HS-5 (cell line): ENCODE measurements at places on chromosomes 2 and 18.
A peak's percentile ranks its signal among the peaks of the same experiment; 100 is the strongest.

- no peak for DNase-seq
Observed at GRCh38 chr2:44708661-44709000, 232.9 kb upstream of the SIX3 start.

DNA sequence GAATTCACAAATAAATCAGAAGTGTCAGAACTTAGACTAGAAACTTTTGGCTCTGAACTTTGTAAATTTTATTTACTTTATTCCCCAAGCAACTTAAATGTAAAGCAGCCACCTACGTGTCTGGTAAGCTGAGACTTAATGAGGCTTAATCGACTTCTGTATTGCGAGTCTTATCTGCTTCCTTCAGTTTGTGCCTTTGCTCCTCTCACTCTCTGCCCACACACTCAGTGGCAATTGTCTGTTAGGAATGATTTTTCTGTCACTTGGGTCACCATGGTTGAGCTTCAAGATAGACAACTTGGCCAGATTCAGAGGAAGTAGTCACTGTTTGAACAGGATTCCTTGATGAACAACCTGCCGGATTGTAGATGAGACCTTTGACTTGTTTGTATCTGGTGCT, 691.4 kb upstream of the FSHR start:
- DNase-seq, result no peak

DNA sequence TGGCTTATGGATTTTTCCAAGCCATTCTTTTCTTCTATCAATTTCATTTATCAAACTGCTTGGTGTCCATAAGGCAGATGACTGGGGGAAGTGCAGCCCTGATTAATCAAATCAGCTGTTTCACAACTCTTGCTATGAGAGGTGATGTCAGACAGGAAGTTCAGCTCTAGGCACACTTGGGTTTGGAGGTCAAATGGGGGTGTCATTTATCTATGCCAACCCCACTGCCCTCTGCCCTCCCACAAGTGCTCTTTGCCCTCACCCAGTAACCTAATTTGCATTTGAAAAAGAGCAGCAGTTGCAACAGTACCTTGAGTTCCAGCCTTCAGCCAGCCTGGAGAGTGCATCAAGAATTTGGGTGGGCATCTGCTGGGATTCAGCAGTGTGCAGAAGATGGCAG, 431.3 kb upstream of the SPRED2 start:
- no peak for DNase-seq

DNA sequence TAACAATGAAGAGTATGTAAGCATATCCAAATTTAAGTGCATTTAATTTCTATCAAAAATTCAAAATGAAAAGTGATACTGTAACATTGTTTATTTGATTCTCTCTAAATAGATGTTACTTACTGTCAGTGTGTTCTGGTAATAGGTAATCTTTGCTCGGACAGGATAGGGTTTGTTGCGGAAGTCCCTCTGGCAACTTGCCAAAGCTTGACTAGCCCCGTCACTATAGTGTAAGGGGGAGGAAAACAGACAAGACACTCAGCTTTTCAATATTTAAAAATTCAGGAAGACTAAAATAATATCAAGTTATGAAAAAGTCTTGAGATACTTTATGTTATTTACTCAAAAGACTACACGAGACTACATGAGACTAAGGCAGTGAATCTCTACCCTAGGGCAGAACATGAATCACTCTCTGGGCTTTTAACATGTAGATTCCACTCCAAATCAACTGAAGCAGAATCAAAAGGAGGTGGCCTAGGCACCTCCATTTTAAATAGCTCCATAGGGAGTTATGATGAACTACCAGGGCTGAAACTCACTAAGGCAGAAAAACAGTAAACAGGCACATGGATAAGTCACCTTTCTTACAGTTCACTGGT, 5.9 kb downstream of the LMAN1 start:
- DNase-seq, result no peak

- DNase-seq, result no peak
Observed at GRCh38 chr18:31192086-31192776, 29.6 kb upstream of the DSC1 start.

- no peak for DNase-seq
Observed at GRCh38 chr18:44584900-44585299, 95.8 kb upstream of the SETBP1 start.

DNA sequence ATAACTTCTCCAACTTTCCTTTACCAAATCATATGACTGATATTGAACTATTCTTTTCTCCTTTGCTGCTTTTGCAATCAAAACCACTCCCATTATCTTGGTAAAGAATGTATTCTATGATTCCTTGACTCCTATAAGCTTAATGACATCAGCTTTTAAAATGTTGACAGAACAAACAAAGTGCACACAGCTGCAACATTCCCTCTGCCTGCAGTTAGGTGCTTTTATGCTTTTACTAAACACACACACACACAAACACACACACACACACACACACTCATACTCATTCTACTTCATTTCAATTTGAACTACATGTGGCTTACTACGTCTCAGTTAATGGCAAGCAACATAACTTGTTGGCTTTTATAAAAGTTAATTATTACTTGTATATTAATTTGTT, 946.6 kb downstream of the DPP10 start:
- DNase-seq, result no peak

- DNase-seq, result no peak
Observed at GRCh38 chr18:29874519-29875098, 1167.9 kb downstream of the DSC3 start.

DNA sequence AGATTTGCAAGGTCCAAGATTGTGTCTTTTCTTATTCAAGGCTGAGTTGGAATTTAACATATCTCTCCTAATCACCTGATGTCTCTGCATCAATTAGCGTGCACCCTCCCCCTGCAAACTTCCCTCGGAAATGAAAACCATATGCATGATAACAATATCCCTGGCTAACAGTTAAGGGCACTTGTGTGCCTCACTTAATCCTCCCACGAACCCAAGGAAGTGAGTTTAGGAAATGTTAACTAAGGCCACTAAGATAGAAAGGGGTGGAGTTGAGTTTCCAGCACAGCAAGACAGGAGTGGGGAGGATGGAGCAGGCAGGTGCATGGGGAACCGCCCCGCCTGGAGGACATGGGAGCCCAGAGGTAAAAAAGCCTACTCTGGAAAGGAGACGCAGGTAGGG, 52.4 kb upstream of the PTMA start:
- no peak for DNase-seq

- DNase-seq, result no peak
Observed at GRCh38 chr18:52409727-52410126, 69.7 kb downstream of the DCC start.

DNA sequence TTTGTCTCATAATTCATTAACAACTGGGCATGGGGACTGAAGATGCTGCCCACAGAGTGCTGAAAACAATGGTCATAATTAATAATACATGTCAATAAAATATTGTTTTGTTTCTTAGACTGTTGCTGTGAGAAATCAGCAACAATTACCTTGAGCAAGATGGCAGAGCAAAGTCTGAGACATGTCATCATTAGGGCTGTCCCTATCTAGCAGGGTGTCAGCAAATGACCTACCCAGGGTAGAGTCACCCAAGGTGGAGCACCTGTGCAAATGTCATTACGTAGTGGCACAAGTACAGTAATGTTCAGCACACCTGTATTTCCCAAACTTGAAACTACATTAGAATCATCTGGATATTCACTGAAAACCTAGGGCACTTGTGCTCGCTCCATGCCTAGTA, 10.6 kb upstream of the IL36A start:
- DNase-seq, result no peak

GRCh38 chr18:47149457-47150028, 757 bp downstream of the HDHD2 start:
- no peak for DNase-seq

DNA sequence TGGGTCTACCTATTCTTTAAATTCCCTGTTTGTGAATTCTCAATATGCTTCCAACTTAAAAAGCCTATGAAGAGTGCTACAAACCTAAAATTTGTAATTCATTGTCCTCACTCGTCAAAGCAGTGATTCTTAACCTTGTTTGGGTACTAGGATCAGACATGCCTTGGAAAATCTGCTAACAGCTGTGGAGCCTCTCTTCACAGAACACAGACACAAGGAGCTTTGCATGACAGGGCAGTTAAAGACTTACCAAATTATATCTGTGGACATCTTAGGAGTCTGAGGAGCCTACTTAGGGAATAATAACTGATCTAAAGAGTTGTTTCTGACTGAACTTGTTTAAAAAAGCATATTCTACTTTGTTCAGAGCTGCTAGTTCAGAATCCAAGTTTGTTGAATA, 38.1 kb downstream of the TMEM87B start:
- no peak for DNase-seq

- DNase-seq, result peak; percentile 34
Observed at GRCh38 chr2:192162392-192163042, 32.2 kb downstream of the TMEFF2 start.

DNA sequence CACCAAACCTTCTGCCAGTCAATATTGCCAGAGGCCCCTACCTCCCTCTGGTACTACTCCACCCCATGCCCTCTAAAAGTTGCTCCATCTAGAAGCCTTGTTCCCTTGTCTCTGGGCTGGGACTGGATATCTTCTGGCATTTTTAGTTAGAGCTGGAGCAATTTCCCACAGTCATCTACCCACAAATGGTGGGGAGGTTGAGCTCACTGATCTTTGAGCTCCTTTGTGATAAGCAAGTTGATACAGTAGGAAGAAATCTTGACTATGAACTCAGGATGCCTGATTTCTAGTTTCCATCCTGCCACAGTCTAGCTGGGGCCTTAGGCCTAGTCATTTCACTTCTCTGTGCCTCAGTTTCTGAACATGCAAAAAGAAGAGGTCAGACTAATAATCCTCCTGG, 155.0 kb downstream of the MAIP1 start:
- no peak for DNase-seq

DNA sequence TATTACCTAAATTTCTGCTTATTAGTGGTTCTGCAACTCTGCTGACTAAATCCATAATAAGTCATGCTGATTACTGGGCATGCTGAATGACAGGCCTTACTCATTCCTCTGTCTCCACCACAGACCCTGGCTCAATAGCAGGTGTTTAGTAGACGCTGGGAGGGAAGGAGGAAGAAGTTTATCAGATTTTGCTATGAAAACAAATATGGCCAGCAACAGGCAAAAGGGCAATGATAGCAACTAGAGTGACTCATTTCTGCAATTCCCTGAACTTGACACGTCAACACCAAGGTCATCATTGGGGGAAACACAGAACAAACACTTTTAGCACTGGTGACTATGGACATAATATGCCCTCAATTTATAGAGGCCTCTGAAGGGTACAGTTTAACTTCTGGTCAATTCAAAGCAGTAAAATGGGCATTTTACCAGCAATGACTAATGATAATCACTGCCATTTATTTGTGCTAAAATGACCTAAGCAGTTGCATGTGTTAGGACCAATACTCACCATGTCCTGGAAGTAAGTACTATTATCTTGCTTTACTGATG, 35.2 kb downstream of the TMEM163 start:
- no peak for DNase-seq

DNA sequence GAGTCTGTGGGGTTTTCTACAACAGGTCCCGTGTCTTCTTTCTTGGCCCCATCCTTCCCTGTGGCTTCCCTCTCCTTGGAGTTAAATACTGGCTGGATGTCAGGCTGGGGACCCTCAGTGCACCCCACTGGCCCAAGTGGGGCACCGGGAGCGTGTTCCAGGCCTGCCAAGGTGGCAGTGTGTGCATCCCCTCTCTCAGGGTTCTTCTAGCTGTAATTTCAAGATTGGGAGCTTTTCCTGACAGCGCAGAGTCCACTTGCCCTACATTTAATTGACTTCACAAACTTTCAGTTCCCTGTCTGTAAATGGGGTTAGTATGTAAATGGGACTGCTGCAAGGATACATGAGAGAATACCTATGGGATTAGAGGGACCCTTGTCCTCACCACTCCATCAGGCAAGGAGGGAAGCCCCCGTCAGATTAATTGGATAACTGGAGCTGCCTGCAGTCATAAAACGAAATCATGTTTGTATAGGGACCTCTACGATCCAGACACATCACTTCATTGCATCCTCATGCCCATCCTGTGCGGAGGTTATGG, 66.6 kb downstream of the IL1R2 start:
- no peak for DNase-seq

- DNase-seq, result no peak
Observed at GRCh38 chr2:101241158-101241557, 11.5 kb upstream of the CNOT11 start.

DNA sequence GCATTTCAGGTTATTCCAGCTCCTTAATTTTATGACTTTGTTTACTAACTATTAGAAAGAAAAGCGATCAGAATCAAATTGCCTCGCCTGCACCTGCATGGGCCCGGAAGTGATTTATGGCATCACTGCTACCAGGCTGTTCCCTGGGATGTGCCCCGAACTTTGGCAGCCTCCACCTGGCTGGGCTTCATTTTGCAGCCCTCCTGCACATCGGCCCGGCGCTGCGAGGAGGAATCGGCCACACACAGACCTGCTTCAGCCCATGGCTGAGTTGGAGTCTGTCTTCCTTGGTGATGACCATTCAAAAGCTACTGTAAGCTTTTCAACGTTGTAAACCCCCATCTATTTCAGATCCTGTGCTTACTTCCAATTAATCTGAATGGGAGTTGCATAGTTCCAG, 638.0 kb downstream of the RNF144A start:
- DNase-seq, result no peak

DNA sequence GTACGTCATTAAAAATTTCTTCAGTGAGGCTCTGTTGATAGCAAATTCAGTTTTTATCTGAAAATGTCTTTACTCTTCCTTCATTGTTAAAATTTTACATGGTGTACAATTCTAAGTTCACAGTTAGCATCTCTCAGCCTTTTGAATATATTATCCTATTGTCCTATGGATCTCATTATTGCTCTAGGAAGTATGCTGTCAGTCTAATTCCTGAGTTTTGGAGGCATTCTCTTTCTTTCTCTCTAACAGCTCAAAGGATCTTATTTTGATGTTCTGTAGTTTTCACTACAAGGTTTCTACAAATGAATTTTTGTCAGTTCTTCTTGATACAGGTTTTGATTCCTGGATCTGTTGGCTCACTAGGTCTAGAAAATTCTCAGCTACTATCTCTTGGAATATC, 2.9 kb upstream of the ACMSD start:
- no peak for DNase-seq

DNA sequence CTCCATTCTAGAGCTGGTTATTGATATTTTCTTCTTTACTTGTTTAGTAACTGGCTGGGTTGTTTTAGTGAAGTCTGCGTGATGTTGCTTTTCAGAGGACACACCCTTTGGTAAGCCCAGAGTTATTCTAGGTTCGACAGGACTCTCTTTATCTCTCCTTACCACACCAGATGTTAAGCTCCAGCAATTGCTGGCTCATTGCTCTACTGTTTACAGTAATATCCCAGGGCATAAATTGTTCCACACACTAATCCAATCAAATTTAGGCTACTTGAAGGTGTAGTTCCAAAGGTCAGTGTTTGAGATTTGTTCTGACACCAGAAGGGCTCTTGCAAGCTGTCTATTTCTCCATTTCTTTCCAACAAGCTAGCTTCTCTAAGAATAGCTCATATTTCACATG, 506.6 kb downstream of the NR4A2 start:
- no peak for DNase-seq

GRCh38 chr2:212448698-212449097, 89.9 kb downstream of the ERBB4 start:
- DNase-seq, result no peak

- DNase-seq, result peak; percentile 47
Observed at GRCh38 chr2:172985139-172985892, 90.3 kb upstream of the MAP3K20 start.

GRCh38 chr2:184137955-184138354, 460.4 kb upstream of the ZNF804A start:
- DNase-seq, result no peak
